ENCODE measurements at places on chromosomes 11 and 22.

- DNase-seq: no peak
Measured at GRCh38 chr11:14908214-14908880, 16.3 kb upstream of the CYP2R1 start.

DNA sequence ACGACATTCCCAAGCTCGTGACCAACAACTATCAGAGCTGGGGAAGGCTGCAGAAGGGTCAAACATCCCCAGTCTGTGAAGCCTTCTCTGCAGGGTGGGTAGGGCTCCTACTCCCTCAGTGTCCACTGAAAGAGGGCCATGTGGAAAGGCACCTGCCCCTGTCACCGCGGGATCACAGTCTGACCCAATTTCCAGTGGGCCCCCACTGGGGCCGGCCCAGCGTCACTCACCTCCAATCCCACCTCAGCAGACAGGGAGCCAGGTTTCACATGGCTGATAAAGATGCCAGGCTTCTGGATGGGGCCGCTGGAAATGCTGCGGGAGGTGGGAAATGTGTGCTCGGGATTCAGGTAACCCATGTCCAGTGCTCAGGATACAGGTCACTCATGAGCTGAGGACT lies 20.0 kb downstream of the USH1C start:
- no peak for DNase-seq

- DNase-seq: no peak
Measured at GRCh38 chr11:32706985-32707741, 87.3 kb downstream of the CCDC73 start.

GRCh38 chr11:971092-971690 lies 45.5 kb downstream of the AP2A2 start:
- DNase-seq: no peak

GRCh38 chr22:46896568-46897245 lies 134.3 kb downstream of the TBC1D22A start:
- no peak for DNase-seq
